ENCODE measurements at places on chromosomes 3 and 15. TPM values are rescaled to one million over a fixed set of nuclear protein-coding genes. Genes with fewer than 3 reads are reported as not detected.
A peak's percentile ranks its signal among the peaks of the same experiment; 100 is the strongest.

GRCh38 chr3:59450946-59451763 is 401.3 kb upstream of the CFAP20DC start:
- H3K4me3 ChIP-seq: no peak overlapping the region
- H3K36me3 ChIP-seq: no peaks in the 10 kb centered on the region
- H3K4me1 ChIP-seq: peaks cover 16% of the 10 kb centered on the region
- peak overlapping the region; percentile 50 for H3K27ac ChIP-seq
- no peaks in the 10 kb centered on the region for H3K27me3 ChIP-seq

DNA sequence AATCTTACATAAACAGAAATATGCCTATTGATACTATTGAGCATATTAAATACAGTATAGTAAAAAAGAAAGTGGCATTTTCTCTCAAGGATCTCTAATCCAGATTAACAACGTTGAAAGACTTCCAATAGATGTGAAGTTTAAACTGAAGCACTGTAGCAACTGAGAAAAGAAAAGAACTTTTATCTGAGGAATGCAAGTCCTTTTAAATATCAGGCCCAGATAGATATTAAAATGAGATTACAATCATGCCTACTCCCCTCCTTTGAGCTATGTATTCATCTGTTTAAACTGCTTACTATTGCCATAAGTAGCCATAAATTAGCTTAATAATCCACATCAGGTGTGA is 102.3 kb downstream of the TFDP2 start:
- DNase-seq: no peak
- no peak overlapping the region for H3K4me3 ChIP-seq
- H3K27me3 ChIP-seq: no peaks in the 10 kb centered on the region
- H3K4me1 ChIP-seq: no peaks in the 10 kb centered on the region

DNA sequence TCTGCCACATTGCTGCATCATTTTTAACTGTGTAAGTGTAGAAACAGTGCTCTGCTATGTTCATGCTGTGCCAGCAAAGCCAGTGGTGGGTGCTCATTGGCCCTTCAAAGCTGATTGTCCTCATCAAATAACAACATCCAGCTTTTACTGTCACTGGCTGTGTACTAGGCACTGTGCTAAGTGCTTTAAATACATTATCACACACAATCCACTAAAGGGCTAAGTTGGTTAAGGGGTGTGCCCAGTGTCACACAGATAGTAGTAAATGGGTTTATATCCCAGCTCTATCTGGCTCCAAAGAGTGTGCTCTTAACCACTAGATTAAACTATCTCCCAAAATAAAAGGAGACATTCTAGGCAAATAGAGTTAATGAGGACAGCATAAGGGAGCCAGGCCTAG is 7.7 kb downstream of the TUBGCP4 start:
- DNase-seq: no peak
- no peaks in the 10 kb centered on the region for H3K4me1 ChIP-seq
- no peak overlapping the region for H3K4me3 ChIP-seq
- H3K27ac ChIP-seq: no peak overlapping the region

DNA sequence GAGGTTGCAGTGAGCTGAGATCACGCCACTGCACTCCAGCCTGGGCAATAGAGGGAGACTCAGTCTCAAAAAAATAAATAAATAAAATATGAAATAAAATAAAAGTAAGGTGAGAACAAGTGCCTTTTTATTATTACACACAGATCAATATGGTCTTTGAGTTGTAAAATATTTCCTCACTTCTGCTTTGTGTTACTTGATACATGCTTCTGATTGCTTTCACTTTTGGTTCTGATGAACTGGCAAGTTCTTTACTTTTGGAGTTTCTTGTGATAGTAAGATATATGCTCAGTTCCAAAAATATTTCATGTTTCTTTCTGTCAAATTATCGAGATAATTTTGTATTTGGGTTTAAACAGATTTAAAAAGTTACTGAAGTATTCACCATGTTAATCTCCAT is 16.6 kb upstream of the GYG1 start:
- H3K36me3 ChIP-seq: no peaks in the 10 kb centered on the region
- H3K27me3 ChIP-seq: no peaks in the 10 kb centered on the region
- no peak overlapping the region for H3K27ac ChIP-seq

GRCh38 chr15:66830358-66830757 is 128.3 kb downstream of the SMAD6 start:
- H3K4me3 ChIP-seq: no peak overlapping the region
- no peaks in the 10 kb centered on the region for H3K27me3 ChIP-seq
- no peak for DNase-seq
- no peak overlapping the region for H3K27ac ChIP-seq
- peaks cover 12% of the 10 kb centered on the region for H3K4me1 ChIP-seq

DNA sequence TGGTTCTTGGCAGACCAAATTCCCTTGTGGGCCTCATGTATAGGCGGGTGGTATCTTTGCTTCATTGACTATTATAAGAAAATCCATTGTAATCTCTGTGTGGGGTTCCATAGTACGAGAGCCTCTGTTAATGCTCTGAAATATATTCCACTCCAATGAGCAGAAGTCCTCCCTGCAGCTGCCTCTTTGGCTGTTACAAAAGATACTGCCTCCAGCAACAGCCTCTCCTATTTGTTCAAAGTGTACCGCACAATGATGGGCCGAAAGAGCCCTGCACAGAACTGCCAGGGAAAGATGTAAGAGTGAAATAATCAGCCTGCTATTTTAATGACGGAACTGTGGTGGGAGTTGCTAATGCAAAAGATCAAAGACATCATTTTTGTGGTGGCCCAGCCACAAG is 48.9 kb downstream of the GRK7 start:
- no peaks in the 10 kb centered on the region for H3K36me3 ChIP-seq
- no peak for DNase-seq
- no peaks in the 10 kb centered on the region for H3K27me3 ChIP-seq
- peaks cover 3% of the 10 kb centered on the region for H3K4me1 ChIP-seq
- H3K4me3 ChIP-seq: no peak overlapping the region

GRCh38 chr3:191329654-191330529 is at the start of gene UTS2B:
TSS of gene UTS2B (minus strand) at chr3:191330526. CDS start at chr3:191282189, 48,337 bp downstream.
- H3K4me3 ChIP-seq: peak within 1 kb of the TSS; percentile 83
- H3K4me1 ChIP-seq: peaks cover 13% of the 10 kb centered on the region
- DNase-seq: peak; percentile 65
- no peaks in the 10 kb centered on the region for H3K27me3 ChIP-seq
- no peaks in the 10 kb centered on the region for H3K36me3 ChIP-seq

DNA sequence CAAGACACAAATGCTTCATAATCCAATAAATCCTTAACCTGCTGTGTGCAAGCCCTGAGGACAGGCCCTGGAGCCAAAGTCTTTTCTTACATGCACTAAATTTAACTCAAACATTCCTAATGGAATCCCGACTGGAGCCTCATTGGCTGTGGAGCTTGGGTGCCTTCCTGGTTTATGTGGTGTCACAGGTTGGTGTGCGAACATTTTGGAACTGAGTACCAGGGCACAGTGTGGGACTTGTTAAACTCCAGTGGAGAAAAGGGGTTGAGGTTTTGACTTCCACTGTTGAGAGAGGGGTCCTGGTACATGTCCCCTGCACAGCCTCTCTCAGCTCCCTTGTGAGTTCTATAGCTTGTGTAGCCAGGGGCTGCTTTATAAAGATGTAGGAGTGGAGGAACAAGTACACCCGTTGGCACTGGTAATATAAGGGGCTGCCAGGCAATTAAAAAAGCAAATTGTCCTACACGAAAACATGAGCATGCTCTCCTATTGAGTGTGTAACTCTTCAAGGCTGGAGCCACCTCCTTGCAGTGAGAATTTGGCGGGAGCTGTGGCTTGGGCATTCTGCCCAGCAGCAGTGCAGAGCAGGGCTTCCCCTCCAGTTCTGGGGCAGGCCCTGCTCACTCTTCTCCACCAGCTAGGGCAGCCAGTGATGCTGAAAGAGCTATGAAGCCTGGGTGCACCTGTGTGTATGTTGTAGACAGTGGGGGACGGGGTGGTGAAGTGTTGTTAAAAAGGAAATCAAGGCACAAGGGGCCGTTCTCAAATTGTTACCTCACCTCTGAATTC is 218.1 kb downstream of the CLSTN2 start:
- H3K27me3 ChIP-seq: no peaks in the 10 kb centered on the region
- H3K4me1 ChIP-seq: no peaks in the 10 kb centered on the region
- no peak overlapping the region for H3K27ac ChIP-seq
- no peak overlapping the region for H3K4me3 ChIP-seq

GRCh38 chr3:32859604-32860237 is 41.9 kb downstream of the TRIM71 start:
- no peaks in the 10 kb centered on the region for H3K36me3 ChIP-seq
- H3K27me3 ChIP-seq: no peaks in the 10 kb centered on the region
- no peak overlapping the region for H3K4me3 ChIP-seq

- no peaks in the 10 kb centered on the region for H3K36me3 ChIP-seq
- H3K4me3 ChIP-seq: no peak overlapping the region
- DNase-seq: no peak
- H3K27ac ChIP-seq: peak overlapping the region; percentile 55
- H3K4me1 ChIP-seq: peaks cover 22% of the 10 kb centered on the region
Measured at GRCh38 chr3:169324452-169324785, 339.1 kb downstream of the MECOM start.

GRCh38 chr15:39447346-39447745 is 133.5 kb upstream of the THBS1 start:
- H3K4me1 ChIP-seq: peaks cover 10% of the 10 kb centered on the region
- no peaks in the 10 kb centered on the region for H3K27me3 ChIP-seq
- no peak overlapping the region for H3K27ac ChIP-seq

DNA sequence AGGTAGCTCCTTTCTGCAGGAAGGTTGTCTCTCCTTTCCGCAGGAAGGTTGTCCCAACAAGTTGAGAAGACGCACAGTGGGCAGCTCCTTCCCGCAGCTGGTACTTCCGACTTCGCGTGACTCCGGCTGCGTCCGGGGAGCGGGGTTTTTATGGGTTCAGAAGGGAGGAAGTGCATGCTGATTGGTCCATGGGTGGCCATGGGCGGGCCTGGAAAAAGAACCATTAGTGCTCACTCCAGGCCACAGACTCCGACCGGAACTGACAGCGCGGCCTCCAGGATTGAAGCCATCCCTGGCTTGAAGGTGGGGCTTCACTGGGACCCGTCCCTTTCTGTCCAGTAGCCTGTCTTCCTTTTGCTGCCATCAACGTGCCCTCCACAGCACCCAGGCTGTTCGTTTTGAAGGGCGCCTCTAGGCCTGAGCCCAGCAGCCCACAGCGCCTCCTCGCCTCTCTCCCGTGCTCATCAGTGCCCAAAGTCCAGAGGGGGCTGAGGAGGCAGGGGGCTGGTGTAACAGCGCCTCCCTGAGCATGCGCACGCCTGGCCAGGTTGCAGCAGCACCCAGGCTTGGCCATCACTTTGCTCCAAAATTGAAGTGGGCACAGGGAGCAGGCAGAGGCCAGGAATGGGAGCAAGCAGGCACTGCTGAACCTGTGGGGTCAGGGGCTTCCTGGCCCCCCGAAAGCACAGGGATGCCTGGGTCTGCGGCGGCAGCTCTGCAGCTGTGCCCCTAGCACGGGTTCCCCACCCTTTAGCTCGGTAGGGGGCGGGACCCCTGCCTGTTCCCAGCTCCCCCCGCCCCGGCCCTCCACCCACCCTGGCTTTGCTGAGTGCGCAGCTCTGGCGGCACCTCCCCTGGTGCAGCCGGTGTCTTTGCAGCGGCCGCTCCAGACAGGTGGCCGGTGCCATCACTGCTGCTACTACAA is 330.6 kb upstream of the MCTP2 start:
- H3K27ac ChIP-seq: no peak overlapping the region
- DNase-seq: no peak
- H3K36me3 ChIP-seq: no peaks in the 10 kb centered on the region
- H3K27me3 ChIP-seq: no peaks in the 10 kb centered on the region
- no peaks in the 10 kb centered on the region for H3K4me1 ChIP-seq

DNA sequence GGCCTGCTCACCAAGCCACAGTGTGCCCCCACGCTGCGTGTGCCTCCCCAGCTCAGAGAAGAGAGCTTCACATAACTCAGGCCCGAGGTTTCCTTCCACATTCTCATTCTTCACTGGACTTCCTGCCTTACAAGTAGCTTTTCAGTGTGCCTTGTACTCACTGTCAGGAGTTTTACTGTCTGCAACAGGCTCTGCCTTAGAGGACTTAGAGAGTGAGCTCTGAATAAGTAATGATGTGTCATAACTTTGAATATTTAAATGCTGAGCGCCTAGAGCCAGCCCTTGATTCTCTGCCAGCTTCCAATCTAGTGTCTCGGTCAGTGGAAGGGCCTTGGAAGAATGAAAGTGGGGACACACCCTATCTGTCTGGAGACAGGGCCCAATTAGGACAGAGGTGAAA is 41.8 kb downstream of the ITGB5 start:
- DNase-seq: peak; percentile 49
- no peak overlapping the region for H3K4me3 ChIP-seq
- H3K27me3 ChIP-seq: no peaks in the 10 kb centered on the region
- H3K4me1 ChIP-seq: peaks cover 12% of the 10 kb centered on the region
- peak overlapping the region; percentile 70 for H3K27ac ChIP-seq

- H3K27ac ChIP-seq: no peak overlapping the region
- DNase-seq: peak; percentile 45
- no peaks in the 10 kb centered on the region for H3K27me3 ChIP-seq
- H3K4me3 ChIP-seq: no peak overlapping the region
Measured at GRCh38 chr15:97947465-97948260, 12.8 kb upstream of the ARRDC4 start.

DNA sequence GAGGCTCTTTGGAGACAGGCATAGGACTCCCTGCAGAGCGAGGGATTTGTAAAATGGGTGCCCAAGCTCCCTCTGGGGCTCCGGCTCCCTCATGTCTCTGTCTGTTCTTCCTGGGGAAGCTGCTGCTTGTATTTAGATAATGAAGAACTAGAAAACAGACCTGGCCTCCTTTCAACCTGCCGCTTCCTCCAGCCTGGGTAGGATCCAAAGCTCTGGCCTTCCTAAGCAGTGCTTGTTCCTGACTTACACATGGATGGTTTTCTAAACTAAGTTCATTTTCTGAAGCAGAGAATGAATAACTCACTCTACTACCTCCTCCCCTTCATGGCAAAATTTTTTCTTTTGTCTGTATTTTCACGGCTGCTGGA is 36.9 kb upstream of the MYZAP start:
- H3K4me1 ChIP-seq: peaks cover 48% of the 10 kb centered on the region
- H3K4me3 ChIP-seq: no peak overlapping the region
- H3K36me3 ChIP-seq: no peaks in the 10 kb centered on the region

GRCh38 chr3:148309390-148310035 is 388.2 kb upstream of the AGTR1 start:
- no peaks in the 10 kb centered on the region for H3K27me3 ChIP-seq
- peak; percentile 53 for DNase-seq
- no peaks in the 10 kb centered on the region for H3K4me1 ChIP-seq
- no peaks in the 10 kb centered on the region for H3K36me3 ChIP-seq
- H3K27ac ChIP-seq: no peak overlapping the region

DNA sequence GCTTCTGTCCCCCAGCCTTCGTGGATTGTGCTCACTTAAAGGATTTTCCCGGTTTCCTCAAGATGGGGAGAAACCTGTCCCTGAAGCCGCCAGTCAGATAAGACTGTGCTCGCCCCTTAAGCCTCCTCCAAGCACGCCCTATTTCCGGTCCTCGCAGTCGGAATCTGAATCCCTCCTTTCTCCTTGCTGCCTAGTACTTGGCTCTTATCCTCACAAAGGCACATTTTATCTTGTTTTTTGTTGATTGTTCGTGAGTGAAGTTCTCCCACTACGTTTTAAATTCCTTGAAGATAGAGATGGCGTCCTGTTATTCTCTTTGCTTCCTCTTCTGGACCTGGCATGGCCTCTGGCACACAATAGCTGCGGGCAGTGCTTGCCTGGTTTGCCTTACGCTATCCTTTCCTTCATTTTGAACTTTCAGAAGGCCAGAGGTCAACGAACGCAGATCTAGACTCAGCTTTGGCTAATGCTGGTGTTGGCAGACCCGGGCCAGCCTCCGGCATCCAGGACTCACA is 1.7 kb downstream of the CLDN11 start:
- peak; percentile 13 for DNase-seq
- H3K4me1 ChIP-seq: peaks cover 14% of the 10 kb centered on the region
- H3K27ac ChIP-seq: peak overlapping the region; percentile 2
- peak overlapping the region; percentile 52 for H3K4me3 ChIP-seq

Gene ZKSCAN7
- 9.9 TPM for total RNA-seq

Gene MAGEL2
- total RNA-seq: 3.1 TPM

Gene TMC3
- 0.43 TPM for total RNA-seq

Gene CPN2
- 3.5 TPM for total RNA-seq

Gene GPR149
- total RNA-seq: 0.44 TPM

Gene ROPN1
- not detected for total RNA-seq

Gene ARHGAP11A
- 4.7 TPM for total RNA-seq

Gene KLHL40
- total RNA-seq: not detected

Gene GHSR
- total RNA-seq: not detected
